T-cell (primary cell): ENCODE measurements at places on chromosomes 12 and 14.

DNA sequence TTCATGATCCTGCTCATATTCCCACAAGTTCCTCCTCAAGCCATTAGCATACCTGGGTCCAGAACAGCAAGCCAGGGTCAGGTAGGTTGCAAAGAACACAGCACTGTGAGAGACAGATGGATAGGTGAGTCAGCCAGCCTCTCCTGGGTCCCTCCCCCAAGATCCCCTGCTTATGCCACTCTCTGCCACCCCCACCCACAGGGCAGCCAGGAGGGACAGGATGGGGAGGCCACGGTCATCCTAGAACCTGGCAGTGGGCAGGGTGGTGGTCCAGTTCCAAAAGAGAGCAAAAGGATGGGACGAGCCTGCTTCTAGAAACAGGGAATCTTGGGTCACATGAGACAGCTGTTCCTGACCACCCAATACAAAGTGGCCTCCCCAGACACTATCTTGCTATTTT lies 12.7 kb downstream of the FAIM2 start:
- no peak for DNase-seq

DNA sequence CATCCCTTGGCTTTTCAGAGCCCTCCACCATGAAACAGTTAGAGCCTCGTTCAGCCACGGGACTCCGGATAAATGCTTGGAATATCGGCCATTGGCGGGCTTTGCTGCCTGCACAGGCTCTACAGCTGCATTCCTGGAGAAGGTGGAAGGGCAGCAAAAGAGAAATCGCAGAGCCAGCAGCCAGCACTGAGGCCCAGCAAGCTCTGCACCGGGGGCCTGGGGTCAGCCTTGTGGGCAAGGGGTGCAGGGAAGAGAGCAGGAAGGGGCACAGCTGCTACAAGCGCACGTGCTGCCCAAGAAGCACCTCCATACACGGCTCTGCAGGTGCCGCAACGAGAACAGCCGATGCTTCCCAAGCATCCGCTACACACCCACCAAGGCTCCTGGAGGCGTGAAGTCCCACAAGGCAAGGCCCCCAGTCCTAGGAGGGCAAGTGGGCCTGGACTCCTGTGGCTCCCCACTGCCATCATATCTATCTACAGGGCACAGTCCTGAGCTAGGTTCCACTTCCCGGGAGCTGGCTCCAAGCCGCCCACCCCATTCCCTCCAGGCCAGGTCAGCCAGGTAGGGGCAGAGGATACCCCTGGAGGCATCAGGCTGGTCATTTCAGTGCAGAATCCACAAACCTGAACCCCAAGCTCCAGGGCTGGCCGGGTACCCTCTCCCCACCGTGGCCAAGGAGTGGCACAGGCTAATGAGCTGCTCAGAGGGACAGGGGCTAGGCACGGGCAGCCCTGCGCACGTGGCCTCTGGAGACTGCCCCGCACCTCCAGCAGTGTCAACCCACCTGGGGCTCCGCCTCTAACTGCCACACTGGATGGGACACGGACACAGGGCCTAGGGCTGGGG lies 40.2 kb downstream of the CCNK start:
- no peak for DNase-seq

DNA sequence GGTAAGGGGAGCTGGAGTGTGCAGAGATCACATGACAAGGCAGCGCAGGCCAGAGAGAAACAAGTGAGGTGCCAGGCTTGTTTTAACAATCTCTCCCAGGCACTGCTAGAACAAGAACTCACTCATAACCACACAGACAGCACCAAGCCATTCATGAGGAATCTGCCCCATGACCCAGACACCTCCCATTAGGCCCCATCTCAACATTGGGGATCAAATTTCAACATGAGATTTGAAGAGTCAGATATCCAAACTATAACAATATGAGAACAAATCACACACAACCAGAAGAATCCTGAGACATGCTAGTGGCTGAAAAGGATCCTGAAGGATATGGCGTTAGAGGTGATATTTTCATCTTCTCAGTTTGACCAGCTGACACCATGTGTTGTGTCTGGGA lies 21.9 kb downstream of the OR6J1 start:
- DNase-seq = no peak

GRCh38 chr12:52956987-52957386 lies 8.1 kb downstream of the KRT18 start:
- DNase-seq = no peak

DNA sequence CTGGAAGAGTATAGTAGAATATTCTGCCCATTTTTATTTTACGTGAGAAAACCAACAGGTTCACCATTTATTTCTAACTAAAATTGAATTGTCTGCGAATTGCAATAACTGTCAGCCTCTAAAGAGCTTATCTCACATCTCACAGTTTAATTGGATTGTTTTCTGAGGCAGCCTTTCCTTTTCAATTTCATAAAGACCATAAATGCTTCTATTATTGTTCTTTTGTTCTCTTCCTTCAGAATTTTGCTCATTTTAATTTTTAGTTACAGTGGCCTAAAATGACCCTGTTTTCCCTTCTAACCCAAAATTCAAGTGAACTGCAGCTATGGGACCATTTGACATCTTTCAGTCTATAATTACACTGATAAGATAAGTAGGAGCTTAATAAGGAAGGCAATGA lies 147.6 kb downstream of the KLHL28 start:
- DNase-seq = no peak

DNA sequence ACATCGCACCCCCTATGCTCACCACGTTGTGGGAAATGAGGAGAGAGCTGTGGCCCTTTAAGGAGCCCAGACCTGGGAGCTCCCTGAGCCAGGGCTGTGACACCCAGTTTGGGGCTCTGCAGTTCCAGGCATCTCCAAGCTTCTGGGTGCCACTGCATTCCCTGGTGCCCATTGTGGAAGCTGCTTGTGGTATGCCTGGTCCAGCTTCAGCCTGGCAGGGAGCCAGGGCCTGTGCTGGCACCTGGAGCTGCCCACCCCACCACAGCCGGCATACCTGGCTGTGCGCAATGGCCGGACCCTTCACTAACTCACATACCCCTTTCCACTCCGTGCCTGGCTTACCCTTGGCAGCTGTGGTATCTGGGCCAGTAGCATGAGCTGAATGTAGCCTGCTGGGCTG lies 107.9 kb upstream of the OR4E1 start:
- DNase-seq = no peak

DNA sequence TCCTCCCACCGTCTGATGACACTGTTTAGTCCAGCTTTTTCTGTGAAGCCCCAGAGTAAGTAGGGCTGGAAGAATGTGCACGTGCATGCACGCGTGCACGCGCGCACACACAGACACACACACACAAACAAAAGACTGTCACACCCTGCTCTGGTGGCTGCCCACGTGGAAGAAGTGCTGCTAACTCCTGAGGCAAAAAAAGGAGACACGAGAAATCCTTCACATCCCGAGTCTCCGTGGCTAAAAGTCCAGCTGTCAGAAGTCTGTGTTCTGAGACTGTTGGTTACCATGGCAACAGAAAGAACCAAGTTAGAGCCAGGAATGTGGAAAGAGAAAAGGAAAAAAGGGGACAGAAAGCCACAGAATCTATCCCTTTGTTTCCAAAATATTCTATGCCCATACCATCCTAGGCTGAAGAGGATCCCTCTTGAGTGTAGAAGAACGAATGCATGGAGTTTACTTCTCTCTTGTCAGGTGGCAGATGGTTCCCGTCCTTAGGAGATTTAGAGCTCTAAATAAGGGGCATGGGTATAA lies 1.6 kb upstream of the C12orf71 start:
- no peak for DNase-seq

GRCh38 chr12:111437816-111438454 lies 32.2 kb downstream of the SH2B3 start:
- peak; percentile 43 for DNase-seq

- no peak for DNase-seq
These were observed 8.3 kb downstream of the ANKRD33 start for GRCh38 chr12:51896236-51896635.

- no peak for DNase-seq
These were observed 17.1 kb downstream of the PDZRN4 start for GRCh38 chr12:41205070-41205709.

DNA sequence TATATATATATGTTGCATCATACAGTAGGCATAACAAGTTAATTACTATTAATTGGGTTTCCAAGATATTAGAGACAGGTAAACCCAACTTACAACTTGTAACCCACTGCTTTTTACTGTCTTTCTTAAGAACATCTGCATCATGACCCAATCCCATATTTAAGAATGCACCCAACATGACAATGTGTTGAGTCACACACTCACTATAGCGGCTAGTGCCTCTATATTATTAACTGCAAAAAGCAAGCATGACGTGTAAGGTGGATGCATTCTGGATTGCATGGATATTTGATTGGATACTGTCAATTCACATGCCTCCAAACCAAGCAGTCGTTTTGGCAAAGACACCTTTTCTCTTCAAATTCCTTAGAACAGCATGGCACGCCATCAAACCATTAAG lies 68.2 kb downstream of the KSR2 start:
- no peak for DNase-seq

DNA sequence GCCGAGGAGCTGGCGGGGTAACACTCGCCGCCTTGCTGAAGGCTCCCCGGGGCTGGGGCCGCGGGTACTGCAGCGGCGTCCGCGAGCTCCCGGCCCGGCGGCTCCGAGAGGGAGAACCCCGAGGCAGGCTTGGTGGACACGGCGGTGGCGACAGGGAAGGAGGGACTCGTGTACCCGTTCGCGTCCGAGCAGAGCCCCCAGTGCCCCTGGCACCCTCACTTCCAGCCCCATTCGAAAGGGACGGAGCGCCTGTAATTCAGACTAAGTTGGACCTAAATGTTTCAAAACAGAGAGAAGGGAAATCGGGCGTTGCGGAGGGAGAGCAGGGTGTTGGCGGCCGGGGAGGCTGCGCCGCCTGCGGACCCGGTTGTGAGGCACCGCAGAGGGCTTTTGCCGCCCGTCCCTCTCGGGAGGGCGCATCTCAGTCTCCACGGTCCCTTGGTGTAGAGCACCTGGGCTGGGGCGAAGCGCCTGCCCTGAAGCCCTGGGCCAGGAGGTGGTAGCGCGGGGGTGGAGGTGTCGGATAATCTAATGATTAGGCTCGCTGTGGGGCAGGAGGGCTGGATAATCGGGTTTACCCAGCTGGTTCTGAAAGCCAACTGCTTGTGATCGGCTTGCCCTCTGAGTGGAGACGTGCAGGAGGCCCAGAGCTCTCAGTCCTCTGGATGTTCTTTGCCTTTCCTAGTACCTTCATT lies 771 bp downstream of the DAAM1 start:
- peak; percentile 11 for DNase-seq

DNA sequence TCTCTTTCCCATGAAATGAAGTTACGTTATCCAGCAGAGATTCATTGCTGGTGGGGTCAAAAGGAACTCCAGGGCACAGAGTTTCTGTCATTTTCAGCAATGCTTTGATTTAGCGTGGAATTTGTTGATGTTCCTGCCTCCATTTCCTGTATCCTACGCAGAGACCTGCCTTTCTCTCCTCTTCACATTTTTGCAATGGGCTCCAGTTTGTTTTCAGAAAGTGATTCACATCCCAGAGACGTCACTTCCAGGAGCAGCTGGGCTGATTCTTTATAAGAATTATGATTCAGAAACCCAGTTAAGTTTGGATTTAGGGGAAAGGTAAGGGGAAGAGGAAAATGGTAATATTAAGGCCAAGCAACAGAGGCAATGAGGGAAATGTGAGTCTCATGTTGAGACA lies 11.6 kb downstream of the RNASE10 start:
- DNase-seq = no peak

GRCh38 chr12:79870916-79871315 lies 64.0 kb downstream of the PPP1R12A start:
- no peak for DNase-seq

DNA sequence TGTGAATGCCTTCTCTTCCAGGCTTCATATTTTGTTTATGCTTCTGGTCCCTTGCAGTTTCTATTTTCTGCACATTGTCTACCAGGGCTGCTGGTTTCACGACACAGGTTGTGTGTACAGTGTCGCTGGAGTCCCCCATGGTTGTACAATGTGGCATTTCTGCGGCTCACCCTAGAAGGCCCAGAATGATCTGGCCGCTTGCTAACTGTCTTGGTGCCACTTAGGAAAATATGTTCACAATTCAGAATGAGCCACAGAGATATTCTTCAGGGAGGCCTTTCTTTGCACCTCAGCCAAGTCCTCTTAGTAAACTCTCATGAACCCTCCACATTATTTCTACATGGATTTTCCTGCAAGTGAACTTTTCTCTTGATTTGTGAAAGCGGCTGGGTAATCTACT lies 195.4 kb downstream of the SUDS3 start:
- DNase-seq = no peak

- peak; percentile 58 for DNase-seq
These were observed 1.6 kb upstream of the ASB2 start for GRCh38 chr14:93977790-93978581.

DNA sequence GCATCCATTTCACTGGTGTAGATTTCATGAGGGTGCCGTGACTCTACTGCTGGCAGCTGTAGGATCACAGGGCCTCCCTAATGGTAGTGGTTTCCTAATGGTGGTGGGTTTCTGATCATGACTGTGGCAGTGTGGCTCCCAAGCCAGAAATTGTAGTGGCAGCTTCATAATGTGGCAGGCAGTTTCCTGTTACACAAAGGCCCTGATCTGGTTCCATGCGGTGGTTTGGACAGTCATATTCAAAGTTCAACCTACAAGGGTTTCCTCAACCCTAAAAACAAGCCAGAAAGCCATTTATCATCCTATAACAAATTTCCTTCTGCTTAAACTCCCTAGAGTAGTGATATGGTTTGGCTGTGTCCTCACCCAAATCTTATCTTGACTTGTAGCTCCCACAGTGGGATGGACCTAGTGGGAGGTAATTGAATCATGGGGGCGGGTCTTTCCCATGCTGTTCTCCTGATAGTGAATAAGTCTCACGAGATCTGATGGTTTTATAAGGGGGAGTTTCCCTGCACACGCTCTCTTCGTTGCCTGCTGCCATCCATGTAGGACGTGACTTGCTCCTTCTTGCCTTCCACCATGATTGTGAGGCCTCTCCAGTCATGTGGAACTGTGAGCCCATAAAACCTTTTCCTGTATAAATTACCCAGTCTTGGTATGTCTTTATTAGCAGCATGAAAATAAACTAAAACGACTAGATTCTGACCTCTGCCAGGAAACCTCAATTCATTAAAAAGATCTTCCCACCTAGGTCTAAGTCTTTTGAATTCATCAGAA lies 257.1 kb downstream of the EFCAB11 start:
- no peak for DNase-seq

- DNase-seq = no peak
These were observed 42.4 kb upstream of the IGF1 start for GRCh38 chr12:102522768-102523167.

GRCh38 chr14:79256380-79256779 lies 954.9 kb downstream of the DIO2 start:
- DNase-seq = no peak

GRCh38 chr12:63968673-63969072 lies 124.2 kb downstream of the SRGAP1 start:
- no peak for DNase-seq

DNA sequence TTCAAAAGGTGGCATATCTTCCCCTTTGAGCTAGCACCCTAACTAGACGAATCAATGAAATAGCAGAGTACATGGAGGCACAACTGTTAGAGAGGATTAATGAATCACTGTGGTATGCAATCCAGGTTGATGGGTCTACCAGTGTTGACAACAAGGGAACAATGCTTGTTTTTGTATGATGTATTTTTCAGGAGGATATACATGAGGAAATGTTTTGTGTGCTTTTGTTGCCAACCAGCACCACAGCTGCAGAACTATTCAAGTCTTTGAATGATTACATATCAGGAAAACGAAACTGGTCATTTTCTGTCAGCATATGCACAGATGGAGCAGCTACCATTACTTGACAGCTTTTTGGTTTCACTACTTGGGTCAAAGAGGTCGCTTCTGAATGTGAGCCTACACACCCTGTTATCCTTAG lies 142.6 kb downstream of the GPHN start:
- no peak for DNase-seq
